ENCODE measurements at places on chromosomes 2 and 18.
A peak's percentile ranks its signal among the peaks of the same experiment; 100 is the strongest.

GRCh38 chr2:15720561-15721307 is 129.1 kb downstream of the DDX1 start:
- DNase-seq: no peak

DNA sequence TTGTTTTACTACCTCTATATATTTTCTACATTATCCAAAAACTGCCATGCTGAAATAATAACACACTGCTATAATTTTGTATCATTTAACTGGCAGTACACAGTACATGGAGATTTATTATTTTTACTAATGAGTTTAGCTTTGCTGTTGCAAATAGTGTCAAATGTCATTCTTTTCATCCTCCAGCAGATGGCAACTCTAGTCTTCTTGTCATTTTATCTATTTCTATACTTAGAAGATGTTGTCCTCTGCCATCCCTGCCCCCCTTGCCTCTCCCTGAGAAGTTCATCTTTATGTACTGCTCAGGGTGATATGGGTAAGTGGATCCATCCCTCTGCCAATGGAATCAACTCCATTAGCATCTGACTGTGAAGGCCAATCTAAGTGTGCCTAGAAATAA is 21.7 kb upstream of the LRRTM1 start:
- peak; percentile 12 for DNase-seq

DNA sequence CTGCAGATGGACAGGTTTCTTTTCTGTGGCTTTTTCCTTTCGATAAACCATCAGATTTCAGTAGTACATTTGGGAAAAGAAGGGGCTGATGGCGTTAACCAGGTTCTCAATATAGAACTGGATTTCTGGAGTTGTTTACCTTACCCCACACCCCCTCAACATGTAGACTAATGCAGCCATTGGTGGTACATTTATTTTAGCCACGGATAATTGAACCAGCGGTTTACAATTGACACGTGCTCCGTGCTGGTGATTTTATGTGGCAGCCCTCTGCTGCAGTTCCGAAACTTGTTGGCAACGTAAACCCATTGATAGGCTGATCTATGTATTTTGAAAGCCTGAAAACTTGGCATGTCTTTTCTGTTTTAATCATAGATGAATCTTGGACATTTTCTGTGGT is 5.4 kb downstream of the SOX11 start:
- no peak for DNase-seq

DNA sequence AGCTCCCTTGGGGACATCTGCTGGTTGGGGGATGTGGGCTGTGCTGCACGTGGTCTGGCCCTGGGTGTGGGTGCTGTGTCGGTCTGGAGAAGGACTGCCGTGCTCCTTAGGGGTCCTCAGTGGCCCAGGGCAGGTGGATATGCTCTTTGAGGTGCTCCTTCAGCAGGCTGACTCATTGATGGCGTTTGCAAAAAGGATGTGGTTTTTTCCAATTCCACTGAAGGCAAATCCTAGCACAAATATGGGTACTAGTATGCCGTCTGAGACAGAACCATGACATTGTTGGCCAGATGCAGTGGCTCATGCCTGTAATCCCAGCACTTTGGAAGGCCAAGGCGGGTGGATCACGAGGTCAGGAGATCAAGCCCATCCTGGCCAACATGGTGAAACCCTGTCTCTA is 3.3 kb downstream of the PPP1R7 start:
- no peak for DNase-seq

DNA sequence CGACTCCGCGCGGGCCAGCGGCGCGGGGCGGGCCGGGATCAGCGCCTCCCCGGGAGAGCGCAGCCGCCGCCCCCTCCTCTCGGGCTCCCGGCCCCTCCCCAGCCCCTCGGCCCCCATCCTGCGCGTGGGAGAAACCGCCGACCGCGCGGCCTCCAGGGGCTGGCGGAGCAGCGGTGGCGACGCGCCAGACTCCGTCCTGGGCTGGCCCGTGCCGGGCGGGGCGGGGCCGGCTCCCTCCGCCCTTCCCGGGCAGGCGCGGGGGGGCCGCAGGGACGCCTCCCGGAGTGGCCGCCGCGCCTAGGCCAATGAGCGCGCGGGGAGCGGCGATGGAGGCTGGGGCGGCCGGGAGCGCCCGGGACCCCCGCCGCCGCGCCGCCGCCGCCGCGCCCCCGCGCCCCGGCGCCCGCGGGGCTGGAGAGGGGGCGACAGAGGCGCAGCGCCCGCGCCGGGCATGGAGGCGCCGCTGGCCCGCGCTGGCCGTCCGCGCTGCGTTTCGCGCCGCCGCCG is 49.1 kb downstream of the KCNIP3 start:
- DNase-seq: peak; percentile 39

DNA sequence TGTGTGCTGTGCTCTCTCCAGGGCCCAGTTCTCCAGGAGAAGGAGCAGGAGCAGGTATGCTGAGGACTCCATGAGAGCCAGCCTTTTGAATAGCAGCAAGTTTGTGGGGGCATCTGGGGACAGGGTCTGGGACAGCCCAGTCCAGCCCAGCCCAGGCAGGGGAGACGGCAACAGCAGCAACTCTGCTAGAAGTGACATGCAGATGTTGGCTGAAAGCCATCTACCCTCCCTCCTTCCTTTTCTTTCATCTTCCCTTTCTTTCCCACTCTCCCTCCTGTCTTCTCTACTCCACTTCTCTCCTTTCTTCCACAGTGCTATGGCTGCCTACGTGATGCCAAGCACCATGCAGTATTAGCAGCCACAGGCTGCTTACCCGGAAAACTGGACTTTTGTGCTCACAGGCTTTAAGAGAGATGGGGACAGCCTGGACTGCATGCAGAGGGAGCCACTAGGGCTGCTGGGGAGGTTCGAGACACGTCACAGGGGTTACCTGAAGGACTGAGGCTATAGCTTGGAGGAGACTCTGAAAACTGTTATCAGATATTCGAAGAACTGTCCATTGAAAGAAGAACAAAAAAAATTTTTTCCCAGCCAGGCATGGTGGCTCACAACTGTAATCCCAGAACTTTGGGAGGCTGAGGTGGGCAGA is 23.8 kb upstream of the YWHAQ start:
- DNase-seq: no peak

- DNase-seq: no peak
These were observed 47.5 kb downstream of the ATP8B1 start for GRCh38 chr18:57755473-57756067.

- no peak for DNase-seq
These were observed 45.5 kb upstream of the SLC8A1 start for GRCh38 chr2:40497251-40497859.

DNA sequence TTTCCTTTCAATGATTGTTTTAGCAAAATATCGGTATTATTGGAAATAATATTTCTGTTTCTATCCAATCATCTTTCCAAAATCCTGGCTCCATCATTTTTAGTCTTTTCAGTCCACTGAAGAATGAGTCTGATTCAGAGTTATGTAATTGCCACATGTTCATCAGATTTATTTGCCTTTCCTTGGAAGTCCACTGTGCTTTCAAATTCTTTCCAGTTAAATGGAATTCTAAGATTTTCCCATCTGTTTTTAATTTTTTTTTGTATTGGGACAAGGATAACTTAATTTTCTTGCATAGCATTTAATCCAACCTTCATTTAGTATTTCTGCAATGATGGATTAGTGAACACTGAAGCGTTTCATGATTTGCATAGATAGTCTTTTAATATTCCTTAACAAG is 521.5 kb upstream of the NRXN1 start:
- no peak for DNase-seq

- DNase-seq: no peak
These were observed 179.5 kb downstream of the EN1 start for GRCh38 chr2:118667964-118668363.

GRCh38 chr2:217691920-217692666 is 310.7 kb downstream of the TNS1 start:
- DNase-seq: peak; percentile 42

DNA sequence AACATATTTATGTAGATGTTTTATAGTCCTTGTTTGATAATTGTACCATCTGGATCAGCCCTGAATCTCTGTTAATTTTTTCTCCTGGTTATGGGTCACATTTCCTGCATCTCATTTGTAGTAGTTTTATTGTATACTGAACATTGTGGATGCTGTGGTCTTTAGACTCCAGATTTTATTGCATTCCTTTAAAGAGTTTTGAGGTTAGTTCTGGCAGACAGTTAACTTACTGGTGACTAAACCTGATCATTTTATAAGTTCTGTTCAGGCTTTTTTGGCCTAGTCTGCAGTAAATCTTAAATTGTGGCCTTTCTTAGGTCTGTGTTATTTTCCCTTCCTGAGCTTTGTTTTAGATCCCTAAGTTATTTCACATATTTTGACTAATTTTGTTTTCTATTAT is 84.3 kb downstream of the FANCL start:
- no peak for DNase-seq

- peak; percentile 71 for DNase-seq
These were observed 217.8 kb downstream of the OSR1 start for GRCh38 chr2:19140463-19141208.

DNA sequence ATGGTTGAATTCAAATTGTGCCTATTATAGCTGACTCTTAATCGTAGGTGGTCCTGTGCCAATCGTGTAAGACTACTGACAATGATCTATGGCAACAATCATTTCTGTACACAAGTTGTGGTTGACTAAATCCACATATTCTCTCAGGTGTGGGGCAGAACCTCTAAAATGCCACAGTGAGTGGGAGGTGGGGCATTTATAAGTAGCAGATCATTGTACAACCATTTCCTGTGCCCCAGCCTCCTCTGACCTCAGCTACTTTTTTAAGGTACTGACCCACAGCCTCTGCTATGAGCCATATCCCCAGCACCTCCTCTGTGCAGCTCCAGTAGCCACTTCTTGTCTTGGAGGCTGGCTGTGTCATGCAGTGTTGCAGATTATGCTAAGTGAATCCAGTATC is 48.6 kb upstream of the RAPH1 start:
- DNase-seq: no peak
